Ovary (tissue), 10 donors: ENCODE measurements at places on chromosomes 13 and 19. TPM values are rescaled to one million over a fixed set of nuclear protein-coding genes. Genes with fewer than 3 reads are reported as not detected.

The TRPC4 gene
- 4.7 TPM for polyA plus RNA-seq

The TUBA3C gene
- polyA plus RNA-seq = not detected

The PSG1 gene
- polyA plus RNA-seq = not detected

The OXGR1 gene
- 0.04 TPM for polyA plus RNA-seq

The HIPK4 gene
- not detected for polyA plus RNA-seq

The TEX26 gene
- not detected for polyA plus RNA-seq

The SPINT2 gene
- polyA plus RNA-seq = 79.6 TPM

The IGFL1 gene
- polyA plus RNA-seq = not detected

The KL gene
- polyA plus RNA-seq = 1.3 TPM

The TMEM238 gene
- not detected for polyA plus RNA-seq

The OR7C1 gene
- polyA plus RNA-seq = 0.13 TPM

The PLK5 gene
- not detected for polyA plus RNA-seq

The POSTN gene
- 120 TPM for polyA plus RNA-seq

The MYADM gene
- polyA plus RNA-seq = 134 TPM

The C2CD4C gene
- not detected for polyA plus RNA-seq

The ITPKC gene
- 6.5 TPM for polyA plus RNA-seq

The LRP3 gene
- polyA plus RNA-seq = 1.2 TPM

The RETN gene
- 0.46 TPM for polyA plus RNA-seq

The CNN1 gene
- polyA plus RNA-seq = 725 TPM

The NRTN gene
- polyA plus RNA-seq = 0.11 TPM

The SBK3 gene
- not detected for polyA plus RNA-seq

The NTN5 gene
- 0.55 TPM for polyA plus RNA-seq

The COL5A3 gene
- 1.5 TPM for polyA plus RNA-seq

The THSD8 gene
- 1.4 TPM for polyA plus RNA-seq

The ZNF558 gene
- polyA plus RNA-seq = 15.8 TPM

The PDX1 gene
- not detected for polyA plus RNA-seq

The PNMA8A gene
- 13.2 TPM for polyA plus RNA-seq

The ZNF730 gene
- polyA plus RNA-seq = 0.54 TPM

The MAST1 gene
- 2.4 TPM for polyA plus RNA-seq

The MEIS3 gene
- polyA plus RNA-seq = 18.6 TPM

The ONECUT3 gene
- not detected for polyA plus RNA-seq

The EDDM13 gene
- 0.28 TPM for polyA plus RNA-seq

The EXOC3L2 gene
- polyA plus RNA-seq = 0.63 TPM

The APLP1 gene
- 3.0 TPM for polyA plus RNA-seq

The HRC gene
- polyA plus RNA-seq = 10.5 TPM

The ARID3A gene
- polyA plus RNA-seq = 1.6 TPM

The ACTL9 gene
- polyA plus RNA-seq = not detected

The CLASRP gene
- 29.5 TPM for polyA plus RNA-seq

The LILRB2 gene
- 1.3 TPM for polyA plus RNA-seq

The GARIN5A gene
- 0.47 TPM for polyA plus RNA-seq

The TTC9B gene
- not detected for polyA plus RNA-seq

The PEAK3 gene
- polyA plus RNA-seq = 0.10 TPM

The ELANE gene
- not detected for polyA plus RNA-seq
